OCI-LY7 (cell line): ENCODE measurements at places on chromosomes 2 and 18.

- DNase-seq = no peak
Observed at GRCh38 chr2:36889795-36890194, 76.5 kb downstream of the STRN start.

- DNase-seq = no peak
Observed at GRCh38 chr18:56986829-56987228, 160.1 kb upstream of the BOD1L2 start.

DNA sequence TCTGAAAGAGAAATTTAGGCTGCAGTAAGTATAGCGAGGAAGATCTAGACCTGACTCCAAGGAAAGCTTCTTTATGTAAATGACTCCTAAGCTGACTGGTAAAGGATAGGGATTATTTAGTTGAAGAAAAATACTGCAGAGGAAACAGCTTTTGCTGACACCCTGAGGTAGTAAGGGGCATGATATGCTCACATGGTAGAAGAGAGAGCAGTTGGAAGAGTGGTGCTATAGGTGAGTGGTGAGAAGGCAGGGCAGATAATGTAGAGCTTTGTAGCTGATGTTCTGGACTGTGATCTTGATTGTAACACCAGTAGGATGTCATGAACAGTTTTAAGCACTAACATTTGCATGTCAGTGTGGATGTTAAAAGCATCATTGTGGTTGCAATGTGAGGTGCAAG lies 639.1 kb upstream of the SLC39A10 start:
- no peak for DNase-seq

- DNase-seq = no peak
Observed at GRCh38 chr2:9406529-9407362, 16.6 kb downstream of the ITGB1BP1 start.

DNA sequence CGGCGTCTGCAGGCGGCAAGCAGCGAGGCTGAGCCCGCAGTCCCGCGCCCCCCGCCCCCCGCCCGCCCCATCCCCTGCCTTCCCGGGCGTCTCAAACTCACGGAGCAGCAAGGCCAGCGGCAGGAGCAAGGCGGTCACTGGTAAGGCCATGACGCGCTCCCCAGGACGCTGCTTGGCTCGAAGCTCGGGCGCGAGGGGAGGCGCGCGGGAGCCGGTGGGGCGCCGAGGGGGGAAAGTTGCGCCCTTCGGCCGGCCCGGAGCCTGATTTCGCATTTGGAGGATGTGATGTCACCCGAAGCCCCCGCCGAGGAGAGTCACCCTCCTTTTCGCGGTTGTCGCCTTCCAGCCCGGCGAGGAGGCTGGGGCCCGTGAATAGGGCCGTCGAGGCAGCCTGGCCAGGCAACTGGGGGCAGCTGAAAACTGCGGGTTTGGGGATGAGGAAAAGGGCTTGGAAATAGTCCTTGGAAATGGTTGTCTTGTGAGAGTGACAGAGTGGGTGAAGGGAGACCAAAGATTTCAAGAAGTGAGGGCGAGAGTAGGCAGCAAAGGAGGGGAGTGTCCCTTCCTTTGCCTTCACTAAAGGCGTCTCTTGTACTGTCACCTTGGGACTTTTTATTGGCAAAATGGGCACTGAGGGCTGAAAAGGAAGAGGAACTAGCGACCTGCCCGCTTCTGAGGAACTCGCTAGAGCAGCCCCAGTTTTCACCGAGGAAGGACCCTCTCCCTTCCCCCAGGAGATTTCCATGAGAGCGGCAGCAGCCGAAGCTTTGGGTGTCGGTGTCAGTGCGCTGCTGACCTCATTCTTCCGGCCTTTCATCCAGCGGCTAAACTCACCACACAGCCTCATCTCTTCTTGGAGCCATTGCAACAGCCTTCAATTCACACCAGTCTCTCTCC lies at the start of gene CD8A:
Gene CD8A (minus strand): TSS at position 238 of the 897 bp plus-strand sequence. CDS start 88 bp downstream, at position 150.
- DNase-seq = no peak

DNA sequence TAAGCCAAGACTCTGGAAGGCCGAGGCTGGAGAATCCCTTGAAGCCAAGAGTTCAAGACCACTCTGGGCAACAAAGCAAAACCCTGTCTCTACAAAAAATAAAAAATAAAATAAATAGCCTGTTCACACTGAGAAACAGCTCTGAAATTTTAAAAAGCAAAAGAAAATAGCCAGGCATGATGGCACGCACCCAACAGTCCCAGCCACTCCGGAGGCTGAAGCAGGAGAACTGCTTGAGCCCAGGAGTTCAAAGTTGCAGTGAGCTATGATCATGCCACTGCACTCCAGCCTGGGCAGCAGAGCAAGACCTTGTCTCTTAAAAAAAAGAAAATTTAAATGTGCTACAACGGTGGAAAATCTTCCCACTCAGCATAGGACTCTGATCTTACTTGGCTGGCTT lies 52.7 kb downstream of the DTNB start:
- no peak for DNase-seq

GRCh38 chr2:132581991-132582738 lies 87.8 kb downstream of the LYPD1 start:
- DNase-seq = peak; percentile 43

DNA sequence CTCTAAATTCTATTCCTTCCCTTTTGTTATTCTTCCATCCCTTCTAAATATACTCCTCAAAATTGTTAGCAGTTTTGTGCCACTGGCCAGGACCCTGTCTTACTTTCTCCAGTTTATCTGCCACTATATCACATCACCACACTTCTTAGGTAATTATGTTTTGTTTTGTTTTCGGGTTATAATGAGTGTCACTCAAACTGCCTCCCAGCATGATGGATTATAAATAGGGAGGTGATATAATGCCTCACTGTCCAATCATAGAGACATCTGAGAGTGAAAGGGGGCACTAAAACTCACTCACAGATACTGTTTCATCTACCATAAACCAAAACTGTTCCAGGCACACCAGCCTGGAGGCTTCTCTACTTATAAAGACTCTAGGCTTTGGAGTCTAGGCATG lies 3.5 kb downstream of the RSAD2 start:
- DNase-seq = no peak

- DNase-seq = no peak
Observed at GRCh38 chr2:84805250-84805958, 75.5 kb downstream of the TRABD2A start.

DNA sequence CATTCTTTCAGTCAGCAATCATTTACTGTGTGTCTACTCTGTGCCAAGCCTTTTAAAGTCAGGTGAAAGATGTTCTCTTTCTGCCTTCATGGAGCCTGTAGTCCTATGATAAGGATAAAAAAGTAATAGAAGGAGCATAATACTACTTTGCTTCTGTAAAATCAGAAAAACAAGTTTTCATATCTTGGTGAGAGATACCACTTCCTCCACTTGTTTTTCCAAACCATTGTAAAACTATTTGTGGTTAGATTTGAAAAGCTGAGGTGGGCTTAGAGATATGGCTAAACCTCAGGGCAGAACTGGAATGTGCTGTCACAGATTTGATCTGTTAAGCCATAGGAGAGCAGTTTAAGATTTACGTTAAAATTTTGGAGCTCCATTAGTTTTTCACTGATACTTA lies 104.7 kb upstream of the FAM117B start:
- DNase-seq = no peak

- no peak for DNase-seq
Observed at GRCh38 chr2:38174646-38175423, 98.9 kb upstream of the CYP1B1 start.

GRCh38 chr2:221929259-221929658 lies 357.2 kb upstream of the EPHA4 start:
- no peak for DNase-seq

DNA sequence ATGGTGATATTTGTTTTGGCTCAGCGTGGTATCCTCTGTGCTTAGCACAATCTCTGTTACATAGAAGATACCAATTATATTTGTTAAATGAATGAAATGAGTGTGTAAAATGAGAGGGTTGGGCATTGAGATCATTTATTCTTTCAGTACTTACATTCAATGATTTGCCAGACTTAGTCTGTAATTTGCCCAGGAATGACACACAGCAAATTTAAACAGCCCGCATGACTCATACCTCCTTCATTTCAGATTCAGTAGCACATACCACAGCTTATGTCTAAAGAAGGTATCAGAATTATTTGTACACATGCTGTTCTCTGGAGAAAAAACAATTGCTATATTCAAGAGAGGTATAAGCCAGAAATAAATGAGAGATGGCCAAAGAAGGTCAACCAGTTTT lies 37.0 kb downstream of the KLHL14 start:
- DNase-seq = no peak

GRCh38 chr2:226020176-226020575 lies 620.7 kb downstream of the NYAP2 start:
- no peak for DNase-seq

- no peak for DNase-seq
Observed at GRCh38 chr2:74083750-74084149, 64.0 kb downstream of the BOLA3 start.

DNA sequence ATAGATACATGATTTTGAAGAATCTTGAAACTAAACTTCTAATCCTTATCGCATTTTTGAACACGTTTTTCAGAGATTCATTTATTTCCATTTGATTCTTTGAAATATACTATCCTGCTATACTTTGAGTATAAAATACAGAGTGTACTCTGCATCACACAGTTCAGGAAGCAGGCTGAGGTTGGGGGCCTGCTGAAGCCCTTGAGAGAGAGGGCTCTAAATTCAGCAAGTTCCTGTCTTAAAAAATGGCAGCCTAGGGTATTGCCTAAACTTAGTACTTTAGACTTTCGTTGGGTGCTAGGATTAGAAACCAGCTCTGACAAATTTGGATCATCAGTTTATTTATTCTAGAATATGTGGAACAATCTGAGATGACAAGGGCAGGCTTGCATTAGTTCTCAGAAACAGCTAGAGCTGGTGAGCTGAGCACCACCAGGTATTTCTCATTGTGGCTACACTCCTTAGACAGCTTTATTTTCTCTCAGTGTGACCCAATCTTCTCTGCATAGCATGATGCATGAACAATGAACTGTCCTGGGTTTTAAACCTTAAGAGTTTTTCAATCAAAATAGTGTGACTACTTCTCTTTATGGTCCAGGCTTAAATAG lies 49.1 kb downstream of the TFPI start:
- no peak for DNase-seq

DNA sequence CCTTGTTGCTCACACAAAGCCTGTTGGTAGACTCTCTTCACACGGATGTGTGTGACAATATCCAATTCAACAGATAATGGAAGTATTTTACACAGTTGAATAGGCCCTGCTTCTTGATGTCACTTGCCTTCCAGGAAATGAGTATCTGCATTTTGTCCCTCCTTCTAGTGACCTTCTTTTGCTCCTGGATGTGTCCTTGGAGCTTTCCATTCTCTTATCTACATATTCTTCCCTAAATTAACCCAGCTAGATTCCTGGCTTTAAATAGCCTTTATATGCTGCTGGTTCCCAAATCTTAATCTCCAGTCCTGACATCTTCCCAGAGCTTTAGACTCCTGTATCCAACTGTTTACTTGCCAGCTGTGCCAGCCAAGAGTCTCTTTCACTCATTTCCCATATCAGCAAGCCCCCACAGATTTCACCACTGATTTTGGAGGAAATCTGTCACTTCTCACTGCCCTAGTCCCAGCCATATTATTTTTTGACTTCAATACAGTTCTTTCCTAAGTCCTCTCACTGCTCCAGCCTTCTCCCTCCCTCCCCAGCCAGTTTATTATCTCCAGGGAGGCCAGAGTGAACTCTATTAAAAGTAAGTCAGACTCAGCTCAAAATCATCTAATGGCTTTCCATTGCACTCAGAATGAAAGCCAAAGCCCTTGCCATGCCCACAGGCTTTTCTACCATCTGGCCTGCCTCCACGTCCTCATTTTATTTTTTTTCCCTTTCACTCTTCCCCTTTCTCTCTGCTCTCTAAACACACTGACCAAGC lies 170.0 kb downstream of the PDE11A start:
- DNase-seq = no peak

DNA sequence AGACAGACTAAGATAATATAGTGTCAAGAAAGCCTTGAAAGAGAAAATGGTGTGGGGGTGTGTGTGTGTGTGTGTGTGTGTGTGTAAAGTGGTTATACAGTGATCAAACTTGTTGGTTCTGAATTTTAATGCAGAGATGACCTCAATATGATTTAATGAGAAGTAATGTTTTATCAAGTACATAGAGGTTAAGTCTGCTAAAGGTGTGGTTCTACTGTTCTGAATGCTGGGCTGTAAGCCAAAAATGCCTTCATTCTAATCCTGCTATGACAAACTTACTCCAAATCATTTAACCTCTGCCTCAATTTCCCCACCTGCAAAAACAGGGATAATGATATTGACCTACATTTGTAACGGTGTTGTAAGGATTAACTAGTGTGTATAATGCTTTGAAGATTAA lies 87.9 kb downstream of the WDPCP start:
- no peak for DNase-seq

GRCh38 chr2:10355471-10356438 lies 53.1 kb downstream of the HPCAL1 start:
- no peak for DNase-seq

DNA sequence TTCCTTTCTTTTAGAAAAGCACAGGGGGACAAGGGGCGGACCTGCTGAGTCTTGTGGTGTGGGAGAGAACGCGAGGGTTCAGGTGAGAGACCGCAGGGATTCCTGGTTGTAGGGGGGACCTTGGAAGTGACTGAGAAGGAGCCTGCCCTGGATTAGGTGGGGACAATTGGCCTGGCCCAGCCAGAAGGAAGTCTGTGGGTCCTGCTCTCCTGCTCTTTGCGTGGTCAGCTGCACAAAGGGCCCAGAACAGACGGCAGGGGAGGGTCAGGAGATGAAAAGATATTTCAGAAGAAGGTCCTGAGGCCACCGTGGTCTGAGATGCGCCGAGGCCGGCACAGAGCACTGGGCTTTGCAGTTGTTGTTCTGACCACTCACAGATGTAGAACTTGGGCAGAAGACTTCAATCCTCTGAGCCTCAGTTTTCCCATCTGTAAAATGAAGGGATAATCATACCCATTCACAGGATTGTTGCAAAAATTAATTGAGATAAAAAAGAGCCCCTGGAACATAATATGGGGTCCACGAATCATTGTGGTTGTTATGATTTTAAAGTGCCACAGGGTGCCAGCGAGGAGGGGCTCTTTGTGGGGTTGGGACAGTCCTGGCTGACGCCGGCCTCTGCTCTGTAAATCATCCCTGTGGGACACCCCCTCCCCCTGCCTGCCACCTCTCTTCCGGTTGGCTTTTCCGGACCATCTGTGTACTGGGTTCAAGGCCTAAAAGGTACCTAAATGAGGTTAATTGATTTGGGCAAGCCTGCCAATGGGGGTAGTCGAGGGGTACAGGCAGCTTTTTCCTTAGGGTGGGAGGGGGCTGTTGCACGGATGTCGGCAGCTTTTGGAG lies 1.8 kb downstream of the LPIN1 start:
- DNase-seq = peak; percentile 43

DNA sequence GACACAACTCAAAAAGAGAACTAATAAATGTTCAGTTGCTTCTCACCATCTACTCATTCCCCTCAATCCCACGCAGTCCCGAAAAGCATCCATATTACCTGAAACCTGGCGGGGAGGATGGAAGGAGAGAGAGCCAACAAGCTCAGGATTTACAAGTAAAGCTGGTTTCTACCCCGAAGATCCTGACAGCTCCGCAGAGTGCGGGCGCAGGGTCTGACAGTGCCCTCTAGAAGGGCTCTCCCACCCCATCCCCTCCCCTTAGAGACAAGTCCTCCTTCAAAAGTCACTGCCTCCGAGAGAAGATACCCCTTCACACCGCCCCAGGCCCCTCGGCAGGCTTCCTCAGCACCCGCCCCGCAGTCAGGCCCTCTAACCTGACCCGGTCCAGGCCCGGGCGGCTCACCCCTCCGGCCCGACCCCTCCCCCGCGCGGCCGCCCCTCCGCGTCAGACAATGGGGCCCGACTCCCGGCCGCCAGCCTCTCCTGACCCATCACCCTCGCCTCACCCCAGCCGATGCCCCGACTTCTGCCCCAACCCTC lies 550 bp downstream of the RAB1A start:
- DNase-seq = peak; percentile 40

GRCh38 chr2:136214307-136215200 lies 96.6 kb upstream of the CXCR4 start:
- no peak for DNase-seq

GRCh38 chr2:134273256-134273983 lies 19.5 kb downstream of the MGAT5 start:
- DNase-seq = no peak
